ENCODE measurements at places on chromosomes 11 and 22.

- peak; percentile 60 for DNase-seq
Measured at GRCh38 chr11:133545199-133545803, 13.0 kb upstream of the OPCML start.

- DNase-seq = no peak
Measured at GRCh38 chr11:87252869-87253268, 215.1 kb downstream of the TMEM135 start.

- no peak for DNase-seq
Measured at GRCh38 chr11:76781807-76782530, 1.2 kb upstream of the TSKU start.

DNA sequence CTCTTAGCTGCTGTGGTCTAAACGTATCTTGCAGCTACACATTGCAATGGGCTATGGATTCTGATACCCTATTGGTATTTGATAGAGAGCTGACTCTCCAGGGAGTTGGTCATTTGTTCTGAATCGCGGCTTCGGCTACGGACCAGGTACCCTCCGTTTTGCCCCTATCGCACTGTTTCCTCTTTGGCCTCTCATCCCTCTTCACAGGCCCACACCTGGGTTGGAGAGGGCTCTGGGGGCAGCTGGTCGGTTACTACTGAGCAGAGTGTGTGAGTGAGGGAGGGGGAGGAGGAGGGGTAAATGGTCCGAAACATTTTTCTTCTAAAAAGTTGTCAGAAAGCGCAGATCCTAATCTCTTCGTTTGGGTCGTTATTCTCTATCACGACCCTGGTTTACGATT is 48.8 kb upstream of the HSD17B12 start:
- DNase-seq = no peak

DNA sequence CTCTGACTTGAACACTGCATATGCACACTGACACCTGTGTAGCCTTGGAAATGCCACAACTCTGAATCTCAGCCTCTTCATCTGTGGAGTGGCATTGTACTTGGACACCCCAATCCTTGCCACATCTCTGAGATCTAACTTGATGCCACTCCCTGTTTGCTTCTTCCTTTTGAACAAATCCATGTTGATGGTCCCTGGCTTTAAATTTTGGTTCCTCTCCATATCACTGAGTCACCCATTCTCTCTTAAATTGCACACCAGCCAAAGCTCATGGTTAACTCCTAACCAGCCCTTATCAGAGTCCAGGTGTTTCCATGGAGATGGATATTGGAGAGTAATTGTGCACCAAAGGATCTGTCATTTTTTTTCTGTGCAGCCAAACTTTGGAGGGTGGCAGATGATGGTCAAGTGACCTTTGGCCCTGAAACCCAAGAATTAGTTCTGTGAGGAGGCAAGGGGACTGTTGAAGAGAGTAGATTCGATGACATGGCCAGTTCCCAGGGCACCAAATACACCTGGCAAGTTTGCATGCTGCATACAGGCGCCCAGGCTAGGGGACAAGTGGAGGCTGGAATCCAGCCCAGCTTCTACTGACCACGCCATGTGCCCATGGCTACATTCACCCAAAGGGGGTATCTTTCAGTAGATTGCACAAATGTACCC is 25.1 kb upstream of the PAMR1 start:
- DNase-seq = no peak

- no peak for DNase-seq
Measured at GRCh38 chr11:112226831-112227401, 688 bp downstream of the PTS start.

All from NCI-H524 treated with DMSO at 0.1 percent for 48 hours (cell line).